ENCODE measurements at places on chromosomes 2 and 18.

DNA sequence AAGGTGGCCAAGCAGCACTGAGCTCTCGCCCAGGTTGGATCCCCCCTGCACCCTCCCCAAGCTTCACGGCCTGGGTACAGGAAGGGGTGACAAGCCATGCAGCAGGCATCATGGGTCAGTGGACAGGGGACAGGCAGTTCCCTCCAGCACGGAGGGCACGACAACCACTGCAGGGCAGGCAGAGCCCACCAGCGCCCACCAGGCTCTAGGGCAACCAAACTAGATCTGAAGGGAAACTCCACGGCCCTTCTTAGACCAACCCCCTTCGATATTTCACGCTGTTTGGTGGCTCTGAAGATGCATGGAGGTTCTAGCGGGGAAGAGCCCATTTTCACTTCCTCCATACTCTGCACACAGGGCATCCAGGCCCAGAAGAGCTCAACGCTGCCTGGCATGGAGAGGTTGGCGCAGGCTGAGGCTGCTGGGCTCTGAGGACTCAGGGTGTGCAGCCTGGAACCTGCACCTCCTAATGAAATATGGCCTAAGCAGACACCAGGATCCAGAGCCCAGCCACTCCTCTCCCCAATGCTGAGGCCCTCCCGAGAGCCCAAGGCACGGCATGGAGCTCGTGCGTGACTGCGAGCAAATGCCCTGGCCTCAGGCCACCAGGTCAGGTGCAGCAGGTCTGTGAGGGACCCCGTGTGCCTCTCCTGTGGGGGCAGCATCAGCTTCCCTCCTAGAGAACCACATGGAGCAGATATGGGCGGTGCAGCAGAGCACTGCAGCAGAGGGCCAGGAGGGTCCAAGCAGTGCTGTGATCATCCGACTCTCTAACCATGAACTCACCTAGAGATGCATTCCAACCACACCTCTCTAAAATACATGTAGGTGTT lies 8.7 kb upstream of the MTERF4 start:
- peak; percentile 56 for DNase-seq

DNA sequence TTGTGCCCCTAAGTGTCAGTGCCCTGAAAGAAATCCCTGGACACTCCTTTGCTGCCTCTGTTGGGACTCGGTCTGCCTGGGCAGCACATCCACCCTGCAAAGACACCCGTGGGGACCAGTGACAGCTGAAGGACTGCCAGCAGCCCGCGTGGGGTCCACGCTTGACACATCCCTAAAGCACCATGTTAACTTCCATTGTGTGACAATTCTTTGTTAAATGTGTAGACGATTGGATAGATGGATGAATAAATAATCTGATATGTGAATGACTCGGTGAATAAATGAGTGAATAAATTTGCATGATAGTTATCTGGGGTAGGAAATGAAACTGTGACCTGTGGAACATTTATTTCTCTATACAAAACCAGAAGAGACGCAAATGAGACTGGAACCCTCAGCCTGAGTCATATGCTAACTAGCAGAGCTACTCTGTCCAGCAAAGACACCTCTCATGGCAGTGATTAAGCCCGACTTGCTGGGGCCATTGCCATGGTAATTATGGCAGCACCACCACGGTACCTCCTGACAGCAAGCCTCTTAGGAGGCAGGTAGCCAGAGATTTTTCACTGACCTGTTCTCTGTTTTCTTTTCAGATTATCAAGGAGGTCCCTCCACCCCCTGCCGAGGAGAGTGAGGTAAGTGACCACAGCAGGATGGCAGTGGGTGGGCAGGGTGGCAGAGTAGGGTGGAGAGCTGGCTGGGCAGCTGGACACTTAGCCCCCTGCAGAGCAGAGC lies 156.8 kb downstream of the ANTXR1 start:
- no peak for DNase-seq

DNA sequence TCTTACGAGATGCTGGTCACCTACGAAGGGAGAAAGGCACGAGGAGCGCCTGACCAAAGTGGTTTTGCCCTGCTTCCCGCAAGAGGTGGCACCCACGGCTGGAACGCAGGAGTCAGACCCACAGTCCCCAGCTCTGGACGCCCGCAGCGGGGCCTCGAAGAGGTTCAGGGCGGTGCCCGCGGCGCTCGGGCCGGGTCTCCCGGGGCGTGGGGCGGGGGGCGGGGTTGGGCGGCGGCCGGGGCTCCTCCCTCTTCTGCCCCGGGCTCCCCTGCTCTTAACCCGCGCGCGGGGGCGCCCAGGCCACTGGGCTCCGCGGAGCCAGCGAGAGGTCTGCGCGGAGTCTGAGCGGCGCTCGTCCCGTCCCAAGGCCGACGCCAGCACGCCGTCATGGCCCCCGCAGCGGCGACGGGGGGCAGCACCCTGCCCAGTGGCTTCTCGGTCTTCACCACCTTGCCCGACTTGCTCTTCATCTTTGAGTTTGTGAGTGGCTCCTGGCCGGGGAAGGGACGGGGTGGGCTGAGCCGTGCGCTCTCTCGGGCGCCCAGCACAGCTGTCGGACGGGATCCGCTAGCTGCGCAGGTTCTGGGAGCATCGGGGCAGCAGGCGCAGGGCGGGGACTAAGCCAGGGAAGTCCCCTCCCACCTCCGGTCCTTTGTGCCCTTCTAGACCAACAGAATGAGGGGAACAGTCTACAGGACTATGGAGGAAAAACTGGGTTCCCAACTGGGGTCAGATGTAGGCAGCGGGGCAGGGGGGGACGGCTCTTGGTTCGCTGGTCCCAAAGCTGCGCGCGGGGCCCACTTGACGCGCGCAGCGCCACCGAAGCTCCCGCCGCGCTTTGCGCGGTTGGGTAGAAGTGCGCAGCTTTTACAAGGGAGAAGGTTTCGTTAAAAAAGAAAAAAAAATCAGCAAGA lies at the start of gene MAL:
TSS of gene MAL (plus strand) at position 303 of the 914 bp plus-strand sequence. CDS start at position 388, 85 bp downstream.
- DNase-seq, result no peak

DNA sequence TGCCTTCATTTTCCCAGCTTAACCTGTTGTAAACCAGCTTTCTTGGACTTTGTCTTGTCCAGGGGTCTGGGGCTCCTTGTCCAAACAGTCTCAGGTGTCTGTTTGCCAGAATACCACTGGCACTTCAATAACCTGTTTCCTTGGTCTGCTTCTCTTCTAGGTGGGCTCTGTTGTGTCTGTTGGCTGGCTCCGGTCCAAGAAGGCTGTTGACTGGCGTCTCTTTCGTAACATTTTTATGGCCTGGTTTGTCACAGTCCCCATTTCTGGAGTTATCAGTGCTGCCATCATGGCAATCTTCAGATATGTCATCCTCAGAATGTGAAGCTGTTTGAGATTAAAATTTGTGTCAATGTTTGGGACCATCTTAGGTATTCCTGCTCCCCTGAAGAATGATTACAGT lies 17.0 kb downstream of the SLC20A1 start:
- no peak for DNase-seq

DNA sequence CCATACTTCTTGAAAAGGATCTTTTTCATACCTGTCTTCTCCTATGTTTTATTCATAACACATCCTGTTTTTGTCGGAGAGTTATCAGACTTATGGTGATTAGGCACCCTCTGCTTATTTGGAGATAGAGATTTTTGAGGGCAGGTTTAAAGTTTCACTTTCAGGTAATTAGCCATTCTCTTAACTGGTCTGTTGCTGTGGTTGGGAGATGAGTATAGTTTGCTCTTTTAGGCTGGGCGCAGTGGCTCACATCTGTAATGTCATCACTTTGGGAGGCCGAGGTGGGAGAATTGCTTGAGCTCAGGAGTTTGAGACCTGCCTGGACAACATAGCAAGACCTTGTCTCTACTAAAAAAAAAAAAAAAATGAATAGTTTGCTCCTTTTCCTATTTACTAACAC lies 25.3 kb downstream of the SFTPB start:
- DNase-seq, result no peak

GRCh38 chr18:49901862-49902340 lies 88.6 kb upstream of the ACAA2 start:
- no peak for DNase-seq

DNA sequence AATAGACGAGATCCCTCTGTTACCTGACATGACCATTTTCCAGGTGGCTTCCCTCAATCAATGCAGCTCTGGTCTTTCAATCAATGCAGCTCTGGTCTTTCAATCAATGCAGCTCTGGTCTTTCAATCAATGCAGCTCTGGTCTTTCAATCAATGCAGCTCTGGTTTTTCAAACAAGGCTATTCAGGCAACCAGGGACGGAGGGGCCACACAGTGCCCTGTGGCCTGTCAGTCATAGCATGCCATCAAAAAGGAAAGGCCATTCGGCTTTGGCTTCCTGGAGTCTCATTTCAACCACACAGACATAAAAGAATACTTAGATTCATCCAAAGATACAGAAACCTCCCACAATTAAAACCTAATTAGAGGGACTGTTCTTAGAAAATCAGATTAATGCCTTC lies 13.3 kb downstream of the MPP4 start:
- no peak for DNase-seq

- DNase-seq, result no peak
These were observed 9.3 kb downstream of the PAX3 start for GRCh38 chr2:222289278-222290160.

GRCh38 chr2:227164763-227165291 lies 403 bp downstream of the COL4A3 start:
- peak; percentile 33 for DNase-seq

- DNase-seq, result no peak
These were observed 3.5 kb downstream of the CPO start for GRCh38 chr2:206942592-206943478.

- DNase-seq, result no peak
These were observed 150.1 kb upstream of the RMP24 start for GRCh38 chr18:35822413-35822812.

DNA sequence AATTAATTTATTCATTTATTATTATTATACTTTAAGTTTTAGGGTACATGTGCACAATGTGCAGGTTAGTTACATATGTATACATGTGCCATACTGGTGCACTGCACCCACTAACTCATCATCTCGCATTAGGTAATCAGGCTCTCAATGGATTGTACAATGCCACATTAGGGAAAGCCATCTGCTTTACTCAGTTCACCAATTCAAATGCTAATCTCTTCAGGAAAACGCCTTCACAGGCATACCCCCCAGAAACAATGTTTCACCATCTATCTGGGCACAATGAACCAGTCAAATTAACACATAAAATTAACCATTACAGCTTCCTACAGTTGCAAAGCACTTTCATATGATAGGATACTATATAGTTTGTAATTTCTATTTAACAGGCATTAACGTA lies 84.8 kb upstream of the DNAJC10 start:
- no peak for DNase-seq

- no peak for DNase-seq
These were observed 22.0 kb downstream of the AGAP1 start for GRCh38 chr2:235515821-235516220.

- no peak for DNase-seq
These were observed 276.4 kb downstream of the RPIA start for GRCh38 chr2:88967844-88968243.

GRCh38 chr2:206635015-206635414 lies 7.3 kb upstream of the FAM237A start:
- DNase-seq, result no peak

DNA sequence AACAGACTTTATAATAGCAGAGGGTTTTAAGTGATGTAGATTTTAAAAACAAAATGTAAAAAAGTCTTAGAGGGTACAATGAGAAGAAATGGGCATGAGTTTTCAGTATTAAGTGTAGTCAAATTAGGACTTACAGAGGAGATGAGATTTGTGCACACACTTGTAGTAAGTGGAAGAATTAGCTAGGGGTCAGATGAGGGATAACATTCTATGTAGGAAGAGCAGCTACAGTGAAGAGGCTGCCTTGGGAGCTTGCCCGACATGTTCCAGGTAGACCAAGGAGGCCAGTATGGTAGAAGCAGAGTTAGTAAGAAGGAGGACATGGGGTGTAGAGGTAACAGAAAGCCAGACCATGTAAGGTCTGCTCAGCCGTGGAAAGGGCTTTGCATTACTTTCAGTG lies 189.2 kb upstream of the DSEL start:
- no peak for DNase-seq

DNA sequence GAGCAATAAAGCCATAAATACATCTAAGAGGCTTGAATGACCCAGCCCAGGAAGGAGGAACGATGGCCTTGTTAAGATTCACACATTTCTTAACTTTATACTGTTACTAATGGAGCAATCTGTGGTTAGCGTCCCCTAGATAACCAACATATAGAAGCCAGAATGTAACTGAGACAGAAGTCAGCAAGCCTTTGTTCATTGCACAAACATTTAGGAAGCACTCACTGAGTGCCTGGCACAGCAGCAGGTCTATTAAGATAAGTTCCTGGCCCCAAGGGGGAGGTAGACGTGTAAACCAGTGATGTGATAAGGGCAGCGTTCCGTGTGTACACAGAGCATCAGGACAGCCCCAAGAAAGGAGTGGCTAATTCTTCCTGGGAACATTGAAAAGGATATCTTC lies 63.6 kb upstream of the ATL2 start:
- no peak for DNase-seq

DNA sequence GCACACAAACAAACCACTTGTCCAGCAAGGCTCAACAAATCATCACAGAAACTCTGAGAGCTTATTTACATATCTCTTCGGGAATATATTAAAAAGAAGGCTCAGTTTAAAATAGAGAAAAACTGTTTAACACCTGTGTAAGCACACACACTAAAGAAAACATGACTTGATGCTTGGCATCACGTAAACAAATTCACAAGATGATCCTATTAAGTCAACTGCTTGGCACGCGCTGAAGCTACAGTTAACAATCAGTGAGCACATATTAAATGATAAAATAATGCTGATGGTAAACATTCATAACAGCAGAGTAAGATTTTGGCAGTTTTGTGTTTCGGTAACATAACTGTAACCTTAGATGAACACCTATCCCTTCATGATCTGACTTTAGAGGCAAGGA lies 4.3 kb upstream of the HES6 start:
- no peak for DNase-seq

GRCh38 chr2:19355931-19356544 lies 2.4 kb downstream of the OSR1 start:
- DNase-seq, result no peak

DNA sequence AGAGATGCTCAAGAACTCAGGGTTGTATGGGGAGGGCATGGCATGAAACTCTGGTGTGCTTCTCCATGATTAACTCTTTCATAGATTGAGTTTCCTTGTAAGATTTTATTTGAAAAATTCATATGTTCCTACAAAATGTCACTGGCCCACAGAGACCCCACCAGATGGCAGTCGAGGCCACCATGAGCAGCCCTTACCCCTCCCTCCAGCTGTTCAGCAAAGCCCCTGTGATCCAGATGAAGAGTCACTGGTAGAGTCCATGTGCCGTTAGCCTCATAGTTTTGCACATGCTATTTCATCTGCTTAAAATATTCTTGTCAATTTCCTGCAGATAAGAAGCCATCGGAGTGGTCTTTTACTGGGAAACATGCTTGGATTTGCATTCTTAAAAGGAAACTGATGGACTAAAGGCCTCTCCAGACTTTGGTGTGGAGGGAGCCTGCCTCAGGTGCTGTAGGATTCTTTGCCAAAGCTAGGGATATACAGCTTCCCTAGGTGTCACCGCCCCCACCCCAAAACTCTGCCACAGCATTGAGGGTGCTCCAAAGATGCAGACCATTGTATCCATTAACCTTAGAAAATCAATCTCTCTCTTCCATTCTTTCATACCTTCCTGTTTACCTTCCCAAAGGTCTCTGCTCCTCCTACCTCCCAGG lies 18.8 kb downstream of the ZNF385B start:
- no peak for DNase-seq

Data from GM12892 (cell line).